Activated CD4-positive, alpha-beta T cell treated with anti-CD3 and anti-CD28 coated beads, Interleukin-2, amount 50 U/mL, for 16 hours (primary cell): ENCODE measurements at places on chromosomes 3 and 15.

DNA sequence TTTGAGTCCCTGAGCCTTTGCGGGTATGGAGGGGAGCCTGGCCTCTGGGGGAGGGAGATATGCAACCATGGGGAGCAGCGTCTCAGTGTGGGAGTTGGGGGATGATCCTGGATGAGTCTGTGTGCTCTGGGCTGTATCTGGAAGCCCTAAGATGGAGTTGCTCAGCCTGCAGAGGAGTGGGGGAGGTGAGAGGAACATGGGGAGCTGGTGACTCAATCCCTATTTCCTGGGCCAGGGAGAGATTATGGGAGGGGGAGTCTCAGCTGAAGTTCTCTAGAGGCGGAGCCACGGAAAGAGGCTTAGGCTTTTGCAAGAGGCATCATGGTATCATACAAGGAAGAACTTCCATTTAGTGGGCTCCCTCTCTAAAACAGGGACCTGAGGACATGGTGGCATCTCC lies 59.5 kb upstream of the TMEM115 start:
- DNase-seq = no peak

GRCh38 chr15:81216422-81216821 lies 19.7 kb downstream of the IL16 start:
- no peak for DNase-seq

- no peak for DNase-seq
Observed at GRCh38 chr3:64039332-64039731, 16.0 kb upstream of the PSMD6 start.

DNA sequence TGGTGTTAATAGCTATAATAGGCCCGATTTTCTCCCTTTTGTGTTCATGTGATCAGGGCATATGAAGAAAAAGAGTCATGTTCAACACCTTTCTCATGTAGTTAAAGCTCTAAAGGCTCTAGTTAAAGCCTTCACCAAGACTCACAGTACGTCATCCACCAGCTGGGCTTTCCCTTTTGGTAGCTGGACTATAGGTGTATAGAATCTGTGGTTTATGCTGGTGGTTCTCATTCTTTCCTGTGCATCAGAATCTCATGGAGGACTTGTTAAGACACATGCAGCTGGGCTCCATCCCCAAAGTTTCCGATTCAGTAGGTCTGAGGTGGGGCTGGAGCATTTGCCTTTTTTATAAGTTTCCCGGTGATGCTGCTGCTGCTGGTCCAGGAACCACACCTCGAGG lies 31.0 kb downstream of the CFAP91 start:
- DNase-seq = no peak

GRCh38 chr3:18655827-18656226 lies 230.7 kb upstream of the SATB1 start:
- DNase-seq = no peak

GRCh38 chr15:96720251-96720650 lies 389.8 kb downstream of the NR2F2 start:
- no peak for DNase-seq

DNA sequence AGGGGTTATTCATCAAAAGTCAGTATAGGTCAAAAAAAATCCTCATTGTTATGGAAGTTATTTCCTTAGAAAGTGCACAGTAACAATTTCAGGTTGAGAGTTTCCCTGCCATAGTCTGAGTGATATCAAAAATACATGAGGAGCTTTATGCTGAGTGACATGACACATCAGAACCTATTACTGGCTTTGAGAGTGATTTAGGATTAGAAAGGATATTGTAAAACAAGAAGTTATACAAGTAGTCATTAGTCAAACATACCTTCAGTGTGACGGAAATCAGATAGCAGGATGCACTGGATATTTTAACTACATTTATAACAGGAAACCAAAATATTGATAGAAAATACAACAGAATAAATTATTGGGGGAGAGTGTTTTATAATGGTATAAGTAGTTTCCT lies 471.1 kb downstream of the VGLL3 start:
- no peak for DNase-seq

DNA sequence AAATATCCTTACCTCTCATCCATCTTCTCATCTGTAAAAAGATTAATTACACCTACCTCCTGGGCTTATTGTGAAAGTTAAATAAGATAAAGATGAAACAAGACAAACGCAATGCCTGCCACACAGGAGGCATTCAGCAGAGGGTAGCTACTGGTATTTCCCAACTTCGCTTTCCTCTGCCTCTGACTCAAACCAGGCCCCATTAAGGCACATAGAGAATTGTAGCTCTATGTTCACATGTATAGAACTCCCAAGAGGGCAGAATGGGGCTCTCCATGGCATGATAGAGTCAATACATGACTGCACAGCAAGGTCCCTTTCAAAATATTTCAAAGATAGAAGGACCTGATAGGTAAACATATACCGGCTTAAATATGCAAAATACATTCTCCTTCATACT lies 1.4 kb downstream of the LYSMD2 start:
- peak; percentile 69 for DNase-seq
